A549 treated with CpdA at 1 μM for 4 hours (cell line): ENCODE measurements at places on chromosomes 5 and 9. TPM values are rescaled to one million over a fixed set of nuclear protein-coding genes. Genes with fewer than 3 reads are reported as not detected.

The FOXD4 gene
- 0.29 to 0.59 TPM (median 0.53 TPM) in 5 replicates for total RNA-seq

The TCOF1 gene
- total RNA-seq: 76.5 to 93.8 TPM (median 86.2 TPM) in 5 replicates

The MARVELD2 gene
- 2.1 to 3.4 TPM (median 2.5 TPM) in 5 replicates for total RNA-seq

The PPP1R26 gene
- 15.3 to 21.2 TPM (median 18.7 TPM) in 5 replicates for total RNA-seq

The FBN2 gene
- 12.7 to 18.5 TPM (median 17.3 TPM) in 5 replicates for total RNA-seq

The KIAA0825 gene
- total RNA-seq: 0.20 to 0.43 TPM (median 0.38 TPM) in 5 replicates

The MTX3 gene
- total RNA-seq: 4.9 to 7.2 TPM (median 5.3 TPM) in 5 replicates

The SLC1A3 gene
- not detected in 5 replicates for total RNA-seq

The ROR2 gene
- total RNA-seq: 1.4 to 2.9 TPM (median 1.7 TPM) in 5 replicates

The ADRA1B gene
- 7.5 to 10.2 TPM (median 9.9 TPM) in 5 replicates for total RNA-seq

The SMIM33 gene
- not detected in 5 replicates for total RNA-seq
